Activated naive CD4-positive, alpha-beta T cell treated with anti-CD3 and anti-CD28 coated beads, Interleukin-2, amount 50 U/mL, for 72 hours (primary cell): ENCODE measurements at places on chromosomes 3 and 15.
A peak's percentile ranks its signal among the peaks of the same experiment; 100 is the strongest.

- DNase-seq = no peak
These were observed 76.7 kb downstream of the SST start for GRCh38 chr3:187593451-187593850.

GRCh38 chr3:136932523-136932922, 25.3 kb upstream of the IL20RB start:
- DNase-seq = no peak

DNA sequence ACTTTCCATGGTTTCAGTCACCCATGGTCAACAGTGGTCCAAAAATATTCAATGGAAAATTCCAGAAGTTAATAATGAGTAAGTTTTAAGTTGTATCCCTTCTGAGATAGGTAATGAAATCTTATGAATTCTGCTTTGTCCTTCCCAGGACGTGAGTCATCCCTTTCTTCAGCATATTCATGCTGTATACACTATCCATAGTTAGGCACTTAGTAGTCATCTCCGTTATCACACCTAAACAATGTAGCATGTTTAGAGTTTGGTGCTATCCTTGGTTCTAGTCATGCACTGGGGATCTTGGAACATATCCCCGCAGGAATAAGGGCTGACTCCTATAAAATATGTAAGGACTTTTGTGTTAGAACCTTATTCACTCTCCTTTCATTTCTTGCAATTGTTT, 153.2 kb downstream of the UNC13C start:
- DNase-seq = no peak

GRCh38 chr3:195058336-195059005, 212.5 kb downstream of the XXYLT1 start:
- no peak for DNase-seq

GRCh38 chr15:29821416-29822099, 710 bp downstream of the TJP1 start:
- DNase-seq = peak; percentile 23

GRCh38 chr15:70100474-70101341, 3.0 kb upstream of the TLE3 start:
- peak; percentile 68 for DNase-seq

GRCh38 chr15:22961762-22962161, 18.4 kb downstream of the CYFIP1 start:
- DNase-seq = no peak

DNA sequence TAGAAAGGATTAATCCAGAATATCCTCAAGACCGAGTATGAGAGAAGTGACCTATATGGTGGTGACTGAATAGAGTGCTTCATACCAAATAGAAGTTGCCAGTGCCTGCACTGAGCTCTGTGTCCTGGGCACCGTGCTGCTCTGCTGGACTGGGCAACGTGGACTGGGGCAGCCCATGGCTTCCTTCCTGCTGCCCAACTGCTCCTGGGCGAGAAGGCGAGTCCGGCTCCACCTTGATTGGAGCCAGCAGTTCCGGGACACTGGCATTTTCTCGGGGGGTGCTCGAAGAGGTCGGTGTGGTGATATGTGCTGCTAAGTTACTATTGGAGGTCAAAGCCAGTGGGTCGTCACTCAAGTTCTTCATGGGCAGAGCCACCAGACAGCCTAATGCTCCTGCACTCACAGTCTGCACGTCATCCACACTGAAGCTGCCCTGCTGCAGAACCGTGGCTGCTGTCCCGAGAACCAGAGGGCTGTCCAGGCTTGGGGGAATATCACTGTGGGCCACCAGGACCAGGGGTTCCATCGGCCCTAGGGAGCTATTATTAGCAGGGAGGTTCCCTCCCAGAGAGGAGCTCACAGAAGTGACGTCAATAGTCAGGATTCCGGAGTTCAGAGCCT, 14.1 kb downstream of the ZXDC start:
- DNase-seq = no peak

GRCh38 chr15:88529021-88529630, 17.4 kb downstream of the DET1 start:
- DNase-seq = no peak

GRCh38 chr3:56689303-56689702, 6.2 kb upstream of the TASOR start:
- no peak for DNase-seq

GRCh38 chr3:61983479-61983878, 389.9 kb downstream of the FEZF2 start:
- DNase-seq = no peak

GRCh38 chr3:32815841-32816438, 1.9 kb upstream of the TRIM71 start:
- DNase-seq = no peak

DNA sequence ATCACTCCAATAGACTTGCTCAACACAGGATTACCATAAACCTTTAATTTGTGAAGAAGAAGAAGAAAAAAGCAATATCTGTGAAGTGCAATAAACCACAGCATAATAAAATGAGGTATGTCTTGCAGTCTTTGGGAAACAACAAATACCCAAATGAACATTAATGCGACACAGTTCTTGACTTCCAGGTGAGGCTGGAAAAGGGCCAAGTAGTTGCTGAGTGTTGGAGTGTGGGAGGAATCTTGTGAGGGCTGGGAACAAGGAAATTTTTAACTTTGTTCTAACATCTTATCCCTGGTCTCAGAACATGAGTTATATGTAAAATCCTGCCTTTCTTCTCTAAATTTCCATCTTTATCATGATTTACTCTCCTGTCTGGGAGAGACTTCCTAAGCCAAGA, 206.5 kb downstream of the DTWD1 start:
- DNase-seq = no peak

DNA sequence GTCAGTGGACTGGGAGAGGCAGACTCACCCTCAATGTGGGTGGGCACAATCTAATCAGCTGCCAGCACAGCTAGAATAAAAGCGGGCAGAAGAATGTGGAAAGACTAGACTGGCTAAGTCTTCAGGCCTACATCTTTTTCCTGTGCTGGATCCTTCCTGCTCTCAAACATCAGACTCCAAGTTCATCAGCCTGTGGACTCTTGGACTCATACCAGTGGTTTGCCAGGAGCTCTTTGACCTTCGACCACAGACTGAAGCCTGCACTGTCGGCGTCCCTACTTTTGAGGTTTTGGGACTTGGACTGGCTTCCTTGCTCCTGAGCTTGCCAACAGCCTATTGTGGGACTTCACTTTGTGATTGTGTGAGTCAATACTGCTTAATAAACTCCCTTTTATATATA, 68.0 kb downstream of the CNTN3 start:
- no peak for DNase-seq

- no peak for DNase-seq
These were observed 239.8 kb upstream of the TLE3 start for GRCh38 chr15:70337277-70338186.

DNA sequence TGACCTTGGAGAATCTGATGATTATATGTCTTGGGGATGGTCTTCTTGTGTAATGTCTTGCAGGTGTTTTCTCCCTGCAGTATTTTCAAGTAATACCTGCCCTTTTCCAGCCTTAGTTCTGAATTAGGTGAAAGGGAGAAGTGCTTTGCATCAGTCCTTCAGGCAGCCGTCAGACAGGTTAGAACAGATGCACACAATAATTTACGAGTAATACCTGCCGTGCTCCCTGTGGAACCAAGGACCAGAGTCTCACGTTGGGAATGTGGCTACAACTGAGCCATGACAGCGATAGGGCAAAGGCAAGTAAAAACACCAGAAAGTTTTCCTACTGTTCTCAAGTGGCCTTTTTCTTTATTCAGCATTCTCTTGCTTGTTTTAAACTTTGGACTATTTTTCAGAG, 69.1 kb downstream of the CHCHD6 start:
- no peak for DNase-seq

DNA sequence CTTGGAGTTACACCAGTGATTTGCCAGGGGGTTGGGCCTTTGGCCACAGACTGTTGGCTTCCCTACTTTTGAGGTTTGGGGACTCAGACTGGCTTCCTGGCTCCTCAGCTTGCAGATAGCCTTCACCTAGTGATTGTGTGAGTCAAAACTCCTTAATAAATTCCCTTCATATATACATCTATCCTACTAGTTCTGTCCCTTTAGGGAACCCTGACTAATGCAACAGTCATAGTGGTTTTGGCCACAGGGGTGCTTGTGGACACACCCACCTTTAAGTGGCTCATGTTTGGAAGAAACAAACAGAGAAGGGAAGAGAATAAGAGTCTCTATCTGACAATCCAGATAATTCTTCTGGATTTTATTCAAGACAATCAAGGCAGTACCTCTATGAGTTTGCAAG, 457.7 kb downstream of the EPHA3 start:
- no peak for DNase-seq
